ENCODE measurements at places on chromosomes 2 and 18. TPM values are rescaled to one million over a fixed set of nuclear protein-coding genes. Genes with fewer than 3 reads are reported as not detected.

ANKRD30B gene
- total RNA-seq, result not detected

DAW1 gene
- not detected for total RNA-seq

KCNF1 gene
- total RNA-seq, result not detected

ABCB11 gene
- under 0.01 TPM for total RNA-seq

SLC4A3 gene
- total RNA-seq, result 98.5 TPM

PTH2R gene
- total RNA-seq, result not detected

PRKAG3 gene
- total RNA-seq, result not detected

DNA sequence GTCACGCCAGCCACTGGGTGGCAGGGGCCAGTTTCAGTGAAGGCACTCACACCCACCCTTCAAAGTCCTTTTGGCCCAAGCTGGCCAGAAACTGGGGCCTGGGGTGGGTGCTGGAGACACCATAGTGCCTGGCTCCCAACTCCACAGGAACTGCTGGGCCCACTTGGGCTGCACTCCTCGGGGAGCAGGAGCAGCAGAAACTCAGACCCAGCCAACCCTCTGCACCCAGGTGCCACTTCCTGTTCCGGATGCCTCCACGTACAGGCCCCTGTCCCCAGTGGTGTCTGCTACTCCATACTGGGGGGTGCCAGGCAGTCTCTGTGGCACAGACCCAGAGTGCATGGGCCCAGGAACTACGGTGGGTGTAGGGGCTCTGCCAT lies 42.5 kb upstream of the ZNF519 start:
- H3K36me3 ChIP-seq, result no peaks in the 10 kb centered on the region
- no peak for DNase-seq
- H3K4me3 ChIP-seq, result no peak overlapping the region
- no peaks in the 10 kb centered on the region for H3K27me3 ChIP-seq
- no peaks in the 10 kb centered on the region for H3K4me1 ChIP-seq
- no peak overlapping the region for H3K27ac ChIP-seq

- DNase-seq, result no peak
- H3K4me1 ChIP-seq, result peaks cover 4% of the 10 kb centered on the region
- no peak overlapping the region for H3K4me3 ChIP-seq
- no peak overlapping the region for H3K27ac ChIP-seq
- no peaks in the 10 kb centered on the region for H3K36me3 ChIP-seq
Observed at GRCh38 chr2:188969651-188970050, 4.5 kb upstream of the COL3A1 start.

- H3K27ac ChIP-seq, result no peak overlapping the region
- H3K4me1 ChIP-seq, result peaks cover 2% of the 10 kb centered on the region
- no peaks in the 10 kb centered on the region for H3K27me3 ChIP-seq
- DNase-seq, result no peak
Observed at GRCh38 chr2:202608142-202608852, 26.5 kb upstream of the FAM117B start.

DNA sequence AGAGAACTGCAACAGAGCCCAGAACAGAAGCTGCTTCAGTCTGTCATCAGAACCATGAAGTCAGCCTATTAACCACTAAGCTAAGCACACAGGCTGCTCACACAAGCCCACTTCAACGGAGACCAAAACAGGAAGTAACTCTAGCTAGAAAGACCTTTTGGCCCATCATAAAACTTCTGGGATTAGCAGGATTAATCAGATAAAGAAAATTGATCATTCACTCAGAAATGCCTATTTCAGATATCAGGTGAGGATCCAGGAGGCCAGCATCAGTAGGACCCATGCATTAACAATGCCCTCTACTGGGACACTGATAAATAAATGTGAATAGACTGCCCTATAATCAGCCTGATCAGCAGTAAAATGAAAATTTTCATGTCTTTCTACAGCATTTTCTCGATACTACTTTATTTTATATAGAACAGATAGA lies 101.4 kb downstream of the WDPCP start:
- H3K4me1 ChIP-seq, result no peaks in the 10 kb centered on the region
- H3K4me3 ChIP-seq, result no peak overlapping the region
- no peak for DNase-seq
- H3K27me3 ChIP-seq, result no peaks in the 10 kb centered on the region
- no peaks in the 10 kb centered on the region for H3K36me3 ChIP-seq
- no peak overlapping the region for H3K27ac ChIP-seq

GRCh38 chr2:64277101-64277849 lies 133.1 kb upstream of the PELI1 start:
- H3K27ac ChIP-seq, result no peak overlapping the region
- no peak overlapping the region for H3K4me3 ChIP-seq
- H3K4me1 ChIP-seq, result peaks cover 14% of the 10 kb centered on the region
- DNase-seq, result no peak

DNA sequence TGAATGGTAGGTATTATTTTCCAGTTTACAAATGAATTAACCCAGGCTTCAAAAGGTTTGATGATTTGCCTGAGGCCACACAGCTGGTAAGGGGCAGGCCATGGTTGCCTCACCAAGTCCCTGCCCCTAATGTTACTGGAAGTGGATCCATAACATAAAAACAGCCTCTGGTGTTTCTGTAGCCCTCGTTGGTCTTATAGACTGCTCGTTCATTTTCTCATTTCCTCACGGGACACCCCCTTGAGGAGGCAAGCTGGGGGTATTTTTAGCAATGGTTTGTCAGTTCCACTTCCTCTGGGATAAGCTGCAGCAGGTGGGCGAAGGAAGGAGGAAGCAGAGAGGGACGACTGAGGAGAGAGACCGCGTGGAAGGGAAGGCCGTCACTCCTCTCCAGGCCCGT lies 32.9 kb upstream of the NDUFV2 start:
- H3K27me3 ChIP-seq, result no peaks in the 10 kb centered on the region
- DNase-seq, result no peak
- no peaks in the 10 kb centered on the region for H3K36me3 ChIP-seq
